Spleen (tissue), 13 donors: ENCODE measurements at places on chromosomes 7 and 10. TPM values are rescaled to one million over a fixed set of nuclear protein-coding genes. Genes with fewer than 3 reads are reported as not detected.
A peak's percentile ranks its signal among the peaks of the same experiment; 100 is the strongest.

Gene IGF2BP3
- total RNA-seq = 2.3 TPM

Gene TMEM140
- total RNA-seq = 57.0 TPM

DNA sequence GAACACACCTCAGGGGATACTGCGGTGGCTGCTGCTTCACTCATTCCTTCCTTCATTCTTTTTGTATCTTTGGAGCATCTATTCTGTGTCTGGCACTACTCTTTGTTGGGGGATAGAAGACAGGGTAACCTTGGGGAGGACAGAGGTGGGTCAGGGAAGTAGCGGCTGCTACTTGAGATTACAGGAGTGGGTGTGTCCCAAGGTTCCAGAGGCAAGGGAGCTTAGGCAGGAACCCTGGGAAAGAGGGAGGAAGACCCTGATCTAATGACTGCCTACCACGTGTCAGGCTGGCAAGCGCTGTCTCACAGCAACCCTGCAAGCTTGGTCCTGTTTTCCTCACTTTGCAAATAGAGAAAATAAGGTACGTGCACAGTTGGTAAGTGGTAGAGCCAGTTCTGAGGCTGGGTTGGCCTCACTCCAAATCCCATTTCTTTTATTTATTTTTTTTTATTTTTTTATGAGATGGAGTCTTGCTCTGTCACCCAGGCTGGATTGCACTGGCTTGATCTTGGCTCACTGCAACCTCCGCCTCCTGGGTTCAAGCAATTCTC is 985.9 kb upstream of the ZNF722 start:
- H3K27ac ChIP-seq = no peak overlapping the region
- no peaks in the 10 kb centered on the region for H3K36me3 ChIP-seq
- no peak overlapping the region for H3K4me3 ChIP-seq
- H3K4me1 ChIP-seq = no peaks in the 10 kb centered on the region
- no peaks in the 10 kb centered on the region for H3K27me3 ChIP-seq
- no peak for DNase-seq

DNA sequence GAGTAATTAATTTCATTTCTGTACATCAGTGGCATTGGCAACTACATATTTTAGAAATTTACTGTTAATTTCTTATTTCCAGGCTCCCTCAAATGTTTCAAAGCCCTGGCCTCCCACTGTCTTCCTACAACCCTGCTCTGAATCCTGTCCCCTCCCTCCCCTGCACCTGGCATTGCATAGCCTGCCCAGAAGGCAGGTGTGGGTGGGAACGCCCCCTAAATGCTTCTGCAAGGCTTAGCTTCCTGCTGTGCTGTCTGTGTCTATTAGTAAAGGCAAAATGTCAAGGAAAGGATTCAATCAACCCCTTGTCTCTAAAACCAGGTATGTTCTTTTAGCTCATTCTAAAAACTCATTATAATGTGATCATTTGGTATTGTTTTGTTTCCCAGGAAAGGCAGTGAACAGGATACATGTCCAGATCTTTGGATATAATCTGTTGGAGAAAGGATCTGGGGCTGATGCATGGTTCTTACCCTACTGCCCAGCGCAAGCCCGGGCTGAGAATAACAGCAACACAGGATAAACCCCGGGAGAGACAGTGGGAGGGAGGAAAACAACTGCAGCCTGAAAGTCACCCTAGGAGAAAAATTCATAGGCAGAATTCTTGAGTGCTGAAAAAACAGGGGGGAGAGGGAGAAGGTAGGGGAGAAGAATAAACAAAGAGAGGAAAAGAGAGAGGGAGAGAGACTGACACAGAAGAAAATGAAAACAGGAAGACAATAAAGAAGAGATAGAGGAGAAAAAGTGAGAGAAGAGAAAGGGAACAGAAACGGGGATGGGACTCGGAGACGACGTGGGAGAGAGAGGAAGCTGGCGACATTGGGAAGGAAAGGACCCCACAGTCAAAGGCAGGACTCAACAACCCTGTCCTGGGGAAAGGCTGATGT is 589 bp downstream of the ZNF488 start:
- DNase-seq = no peak
- H3K27ac ChIP-seq = no peak overlapping the region
- H3K27me3 ChIP-seq = peaks cover 42% of the 10 kb centered on the region
- H3K36me3 ChIP-seq = no peaks in the 10 kb centered on the region
- peak overlapping the region; percentile 64 for H3K4me3 ChIP-seq

- DNase-seq = no peak
- no peaks in the 10 kb centered on the region for H3K27me3 ChIP-seq
- no peak overlapping the region for H3K27ac ChIP-seq
- H3K36me3 ChIP-seq = no peaks in the 10 kb centered on the region
- no peak overlapping the region for H3K4me3 ChIP-seq
Measured at GRCh38 chr7:116216956-116217571, 6.7 kb downstream of the TES start.

DNA sequence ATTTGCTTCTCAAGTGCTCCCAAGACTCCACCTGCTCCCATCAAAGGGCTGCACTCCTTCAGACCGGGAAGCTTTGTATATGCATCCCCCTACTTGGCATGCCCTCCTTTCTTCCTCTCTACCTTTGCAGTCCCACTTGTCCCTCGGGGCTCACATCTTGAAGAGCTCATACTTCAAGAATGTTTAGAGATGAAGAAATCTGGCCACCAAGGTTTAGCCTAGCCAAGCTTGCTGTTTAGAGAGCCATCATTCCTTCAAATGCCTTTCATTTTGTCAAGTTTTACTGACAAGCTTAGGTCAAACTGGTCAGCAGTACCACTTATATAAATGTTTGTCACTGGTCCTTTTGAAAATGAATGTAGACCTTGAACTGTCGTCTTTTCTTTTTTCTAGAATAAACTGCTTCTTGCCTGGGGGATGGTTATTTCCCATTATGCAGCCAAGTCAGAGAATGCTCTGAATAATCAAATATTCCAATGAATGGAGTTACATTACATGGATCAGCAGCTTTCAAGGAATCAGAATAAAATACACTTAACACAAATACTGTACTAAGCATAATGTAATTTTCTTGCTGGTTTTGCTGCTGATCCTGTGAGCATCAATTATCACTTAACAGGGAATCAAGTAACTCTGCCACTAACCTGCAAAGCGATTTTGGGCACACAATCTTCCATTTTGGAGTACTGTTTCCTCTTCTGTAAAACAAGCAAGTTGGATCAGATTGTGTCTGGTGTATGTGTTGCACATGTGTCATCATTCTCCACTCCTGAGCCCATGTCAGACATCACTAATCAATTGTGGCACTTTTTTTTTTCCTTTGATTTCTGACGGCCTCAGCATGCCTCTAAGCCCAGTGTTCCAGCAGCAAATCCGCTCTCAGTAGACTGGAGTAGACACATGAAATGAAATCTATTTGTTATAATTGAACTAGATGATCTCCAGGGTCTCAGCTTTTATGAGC is 357.9 kb downstream of the PTEN start:
- no peak for DNase-seq
- H3K27ac ChIP-seq = no peak overlapping the region
- H3K4me1 ChIP-seq = peaks cover 19% of the 10 kb centered on the region
- no peak overlapping the region for H3K4me3 ChIP-seq
- H3K27me3 ChIP-seq = no peaks in the 10 kb centered on the region
- H3K36me3 ChIP-seq = no peaks in the 10 kb centered on the region

GRCh38 chr10:119263951-119264617 is 56.7 kb downstream of the GRK5 start:
- H3K27me3 ChIP-seq = no peaks in the 10 kb centered on the region
- peak; percentile 49 for DNase-seq
- no peak overlapping the region for H3K4me3 ChIP-seq
- H3K27ac ChIP-seq = peak overlapping the region; percentile 77
- H3K4me1 ChIP-seq = peaks cover 71% of the 10 kb centered on the region
- H3K36me3 ChIP-seq = no peaks in the 10 kb centered on the region
